Breast epithelium (tissue), 4 donors: ENCODE measurements at places on chromosomes 4 and X.

DNA sequence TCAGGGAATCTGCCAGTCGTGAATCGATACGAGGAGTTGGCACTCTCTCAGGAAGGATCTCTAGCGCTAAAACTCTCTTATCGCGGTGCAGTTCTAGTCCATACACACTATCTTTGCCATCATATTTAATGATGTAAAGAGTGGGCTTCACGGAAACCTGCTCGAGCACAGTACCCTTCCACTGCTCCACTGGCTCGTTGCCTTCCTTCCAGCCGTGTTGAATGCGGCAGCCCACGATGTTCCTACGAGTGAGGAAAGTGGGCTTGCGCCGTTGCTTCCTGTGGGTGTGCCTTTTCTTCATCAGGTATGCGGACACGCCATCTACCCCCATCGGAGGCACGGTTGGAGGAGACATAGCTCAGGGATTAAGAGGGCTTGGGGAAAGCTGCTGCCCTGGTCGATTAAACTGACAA is 661 bp downstream of the SPIN4 start:
- no peak for DNase-seq
- no peaks in the 10 kb centered on the region for H3K4me1 ChIP-seq
- no peaks in the 10 kb centered on the region for H3K36me3 ChIP-seq
- peak overlapping the region; percentile 58 for H3K4me3 ChIP-seq
- peak overlapping the region; percentile 69 for H3K27ac ChIP-seq

DNA sequence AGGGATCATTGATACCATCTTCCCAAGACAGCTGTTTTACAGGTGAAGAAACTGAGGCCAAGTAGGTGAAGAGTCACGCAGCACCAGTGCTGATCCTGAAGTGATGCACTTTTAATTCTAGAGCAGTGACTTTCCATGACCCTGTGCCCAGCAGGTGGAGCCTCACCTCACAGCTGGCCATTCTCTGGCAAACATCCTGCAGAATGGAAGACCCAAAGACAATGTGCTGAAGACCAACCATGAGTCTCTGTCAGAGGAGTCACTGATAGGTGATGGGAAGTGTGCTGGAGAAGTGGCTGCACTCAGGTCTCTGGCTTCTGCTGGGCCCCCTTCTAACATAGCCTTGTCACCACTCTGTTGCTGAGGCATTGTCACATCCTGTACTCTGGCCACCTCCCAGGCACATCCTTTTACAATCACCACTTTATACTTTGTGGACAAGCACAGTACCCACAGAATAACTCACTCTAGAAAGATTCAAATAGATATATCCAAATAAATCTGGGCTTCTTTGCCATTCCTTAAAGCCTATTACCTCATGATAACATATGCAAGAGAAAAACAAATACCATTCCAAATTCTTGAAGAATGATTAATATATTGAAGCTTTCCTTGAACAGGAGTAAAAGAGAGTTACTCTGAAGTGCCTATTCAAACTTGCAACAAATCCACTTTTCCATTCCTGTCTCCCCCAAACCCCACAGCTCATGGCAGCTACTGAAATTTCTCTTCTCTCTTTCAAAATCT is 64.1 kb upstream of the SCOC start:
- H3K4me1 ChIP-seq, result no peaks in the 10 kb centered on the region
- H3K27me3 ChIP-seq, result no peaks in the 10 kb centered on the region
- H3K4me3 ChIP-seq, result no peak overlapping the region
- no peak for DNase-seq
- no peak overlapping the region for H3K27ac ChIP-seq
- no peaks in the 10 kb centered on the region for H3K36me3 ChIP-seq

DNA sequence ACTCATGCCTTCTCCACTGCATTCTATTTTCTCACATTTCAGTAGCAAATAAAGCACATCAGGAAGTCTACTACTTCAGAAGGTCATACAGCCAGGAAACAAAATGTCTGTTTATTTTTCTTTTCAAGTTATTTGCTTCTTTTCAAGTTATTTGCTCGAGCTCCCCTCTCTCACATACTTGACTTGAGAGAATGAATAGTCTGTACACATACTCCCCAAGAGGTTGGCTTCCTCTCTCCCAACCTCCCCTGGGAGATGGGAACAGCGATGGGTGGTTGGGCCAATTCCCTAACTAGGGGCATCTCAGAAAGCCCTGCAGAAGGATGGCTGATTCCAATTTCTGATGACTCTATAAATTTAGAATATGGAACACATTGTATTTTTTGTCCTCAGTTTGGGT is 64.7 kb upstream of the PTPN13 start:
- no peaks in the 10 kb centered on the region for H3K4me1 ChIP-seq
- H3K27ac ChIP-seq, result no peak overlapping the region
- H3K36me3 ChIP-seq, result no peaks in the 10 kb centered on the region
- no peak overlapping the region for H3K4me3 ChIP-seq

GRCh38 chrX:13380211-13380610 is 60.4 kb upstream of the ATXN3L start:
- no peak overlapping the region for H3K4me3 ChIP-seq
- DNase-seq, result no peak
- no peaks in the 10 kb centered on the region for H3K4me1 ChIP-seq
- no peaks in the 10 kb centered on the region for H3K36me3 ChIP-seq

DNA sequence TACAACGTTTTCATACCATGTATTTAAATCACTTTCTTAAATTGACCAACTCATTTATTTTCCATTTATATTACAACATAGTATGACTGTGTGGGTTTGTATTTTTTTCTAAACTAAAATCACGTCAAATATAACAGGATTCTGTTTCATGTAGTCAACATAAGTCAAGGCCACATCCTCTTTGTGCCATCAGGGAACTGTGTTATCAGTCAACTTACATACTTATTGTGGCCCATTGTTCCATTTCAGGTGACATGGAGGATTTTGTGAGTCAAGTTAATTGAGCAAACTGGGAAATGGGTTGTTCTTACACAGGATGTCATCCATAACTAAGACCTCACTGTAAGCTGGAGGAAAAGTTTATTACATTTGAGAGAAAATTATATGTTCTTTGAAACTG is 35.9 kb downstream of the STK26 start:
- H3K36me3 ChIP-seq, result no peaks in the 10 kb centered on the region
- H3K27ac ChIP-seq, result no peak overlapping the region
- H3K4me3 ChIP-seq, result no peak overlapping the region

DNA sequence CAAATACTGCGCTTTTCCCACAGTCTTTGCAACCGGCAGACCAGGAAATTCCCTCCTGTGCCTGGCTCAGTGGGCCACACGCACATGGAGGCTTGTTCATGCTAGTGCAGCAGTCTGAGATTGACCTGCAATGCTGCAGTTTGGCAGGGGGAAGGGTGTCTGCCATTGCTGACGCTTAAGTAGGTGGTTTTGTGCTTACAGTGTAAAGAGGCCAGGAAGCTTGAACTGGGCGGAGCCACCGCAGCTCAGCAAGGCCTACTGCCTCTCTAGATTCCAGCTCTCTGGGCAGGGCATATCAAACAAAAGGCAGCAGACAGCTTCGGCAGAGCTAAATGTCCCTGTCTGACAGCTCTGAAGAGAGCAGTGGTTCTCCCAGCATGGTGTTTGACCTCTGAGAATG is 390.5 kb upstream of the TECRL start:
- no peaks in the 10 kb centered on the region for H3K36me3 ChIP-seq
- no peak for DNase-seq

DNA sequence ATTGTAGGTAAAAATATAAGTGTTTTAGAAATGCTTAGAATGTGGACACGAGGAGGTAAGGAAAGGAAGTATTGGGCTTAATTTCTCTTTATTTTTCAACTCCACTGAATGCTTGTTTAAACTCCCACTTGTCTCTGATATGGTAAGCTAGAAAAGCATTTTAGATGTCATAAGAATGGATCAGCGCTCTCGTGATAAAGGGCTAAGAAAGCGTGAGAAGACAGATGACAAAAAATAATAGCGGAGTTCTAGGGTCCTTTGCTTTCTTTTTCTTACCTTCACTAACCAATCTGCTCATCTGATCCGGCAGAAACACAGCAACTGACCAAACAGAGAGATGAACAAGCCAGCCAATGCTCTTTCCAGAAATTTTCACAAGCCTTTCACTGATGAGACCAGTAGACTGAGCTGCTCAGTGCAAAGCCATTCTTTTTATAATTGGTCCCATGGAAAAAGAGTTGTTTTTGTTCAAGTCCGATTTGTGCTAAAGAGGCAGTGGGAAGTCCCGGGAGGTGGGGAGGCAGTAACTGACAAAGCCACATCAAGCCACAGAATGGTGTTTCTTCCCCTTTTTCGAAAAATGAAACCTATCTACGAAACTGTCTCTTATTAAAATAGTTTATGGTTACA is at the start of gene TASL:
TSS of gene TASL (minus strand) at position 405 of the 630 bp plus-strand sequence. CDS start 17,411 bp downstream, outside the sequence.
- no peaks in the 10 kb centered on the region for H3K36me3 ChIP-seq
- DNase-seq, result no peak
- no peak within 1 kb of the TSS for H3K27ac ChIP-seq
- H3K4me3 ChIP-seq, result peak within 1 kb of the TSS; percentile 13
- no peaks in the 10 kb centered on the region for H3K4me1 ChIP-seq

- no peak overlapping the region for H3K4me3 ChIP-seq
- H3K27me3 ChIP-seq, result no peaks in the 10 kb centered on the region
- DNase-seq, result no peak
- no peaks in the 10 kb centered on the region for H3K36me3 ChIP-seq
- H3K27ac ChIP-seq, result no peak overlapping the region
These were observed 90.7 kb upstream of the GPC3 start for GRCh38 chrX:134075894-134076718.

- no peaks in the 10 kb centered on the region for H3K36me3 ChIP-seq
- no peak overlapping the region for H3K27ac ChIP-seq
- no peaks in the 10 kb centered on the region for H3K4me1 ChIP-seq
- no peak for DNase-seq
- H3K4me3 ChIP-seq, result no peak overlapping the region
These were observed 34.0 kb upstream of the GNPDA2 start for GRCh38 chr4:44760142-44760898.

DNA sequence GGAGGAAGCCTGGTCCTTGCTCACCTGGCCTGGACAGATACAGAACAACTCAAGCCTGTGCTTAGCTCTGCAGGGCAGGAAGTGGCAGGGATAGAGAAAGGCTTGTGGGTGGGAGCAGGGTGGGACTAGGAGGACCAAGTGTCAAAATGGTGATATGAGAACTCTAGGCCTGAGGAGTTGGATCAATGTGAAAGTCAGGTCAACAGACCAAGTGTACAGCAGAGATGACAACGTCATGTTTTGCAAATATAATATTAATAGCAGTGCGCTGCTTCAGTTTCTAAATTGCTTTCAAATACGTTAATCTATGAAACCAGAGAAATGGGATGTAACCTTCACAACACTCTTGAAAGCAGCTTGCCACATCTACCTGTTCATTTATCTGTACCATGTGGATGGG is 114.2 kb upstream of the MAP3K15 start:
- no peaks in the 10 kb centered on the region for H3K36me3 ChIP-seq
- H3K27ac ChIP-seq, result no peak overlapping the region
- H3K27me3 ChIP-seq, result peaks cover 34% of the 10 kb centered on the region
- no peak for DNase-seq
- H3K4me3 ChIP-seq, result no peak overlapping the region
